ENCODE measurements at places on chromosomes 7 and 10.

GRCh38 chr10:44946205-44946604, 13.4 kb upstream of the RASSF4 start:
- peak; percentile 89 for DNase-seq

DNA sequence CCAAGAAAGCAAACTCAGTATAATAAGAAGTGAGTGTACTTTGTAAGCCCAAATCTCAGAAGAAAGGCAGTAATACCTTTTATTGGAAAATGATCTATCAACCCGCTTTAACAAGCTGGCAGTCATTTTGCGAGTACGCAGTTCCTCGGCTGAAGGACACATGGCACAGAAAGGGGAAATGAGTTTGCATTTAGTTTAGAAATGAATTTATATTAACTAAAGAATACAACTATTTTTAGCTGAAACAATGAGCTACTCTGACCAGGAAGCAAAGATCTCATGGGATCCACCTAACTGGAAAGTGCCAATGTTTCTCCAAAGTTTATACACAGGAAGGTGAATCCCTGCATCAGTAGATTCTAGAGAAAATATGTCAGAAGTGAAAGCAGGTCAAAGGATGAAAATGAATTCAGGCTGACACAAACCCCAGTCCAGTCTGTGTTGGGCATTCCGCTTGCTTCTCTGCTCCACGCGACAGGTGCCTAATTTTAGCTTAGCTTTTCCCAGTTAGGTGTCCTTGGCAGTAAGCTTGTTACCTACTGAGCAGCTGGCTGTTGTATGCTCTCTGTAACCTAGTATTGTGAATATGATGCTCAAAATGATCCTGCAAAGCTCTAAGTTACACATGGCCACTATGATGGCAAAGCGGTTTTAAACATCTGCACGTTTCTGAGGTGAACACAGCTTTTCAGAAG, 112.8 kb downstream of the LARP4B start:
- no peak for DNase-seq

DNA sequence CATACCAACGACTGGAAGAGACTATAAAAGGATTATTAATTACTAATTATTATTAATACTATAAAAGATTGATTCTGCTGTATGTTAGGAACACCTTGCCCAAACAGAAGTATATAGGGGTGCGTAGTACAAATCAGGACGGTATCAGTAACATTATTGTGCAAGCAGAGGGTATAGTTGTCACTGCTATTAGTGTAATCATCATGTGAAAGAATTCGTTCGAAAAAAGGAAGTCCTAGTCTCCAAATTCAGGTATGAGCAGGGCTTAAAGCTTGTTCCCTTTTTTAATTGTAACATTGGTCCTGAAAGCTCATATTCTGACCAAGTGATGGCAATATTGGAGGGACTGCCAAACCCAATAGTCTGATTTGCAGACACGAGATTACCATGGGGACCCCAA, 81.8 kb downstream of the THSD7A start:
- DNase-seq, result no peak

GRCh38 chr7:82886324-82886723, 276.4 kb downstream of the PCLO start:
- no peak for DNase-seq

DNA sequence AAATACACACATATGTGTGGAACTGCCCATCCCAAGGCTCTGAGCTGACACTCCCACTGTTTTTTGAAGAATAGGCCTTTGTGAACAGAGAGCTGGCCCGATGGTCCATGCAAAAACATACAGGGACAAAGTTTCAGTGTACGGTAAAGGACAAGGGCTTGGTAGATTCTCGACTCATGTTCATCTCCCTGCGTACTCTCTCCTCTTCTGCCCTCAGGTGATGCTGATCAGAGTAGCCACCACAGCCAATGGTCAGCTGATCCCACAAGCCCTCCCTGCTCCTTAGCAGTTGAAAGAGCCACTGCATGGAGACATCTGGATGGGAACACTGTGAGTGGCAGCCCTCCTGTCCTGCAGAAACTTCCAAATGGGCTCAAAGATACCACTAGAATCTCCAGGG, 23.1 kb upstream of the C10orf71 start:
- no peak for DNase-seq

DNA sequence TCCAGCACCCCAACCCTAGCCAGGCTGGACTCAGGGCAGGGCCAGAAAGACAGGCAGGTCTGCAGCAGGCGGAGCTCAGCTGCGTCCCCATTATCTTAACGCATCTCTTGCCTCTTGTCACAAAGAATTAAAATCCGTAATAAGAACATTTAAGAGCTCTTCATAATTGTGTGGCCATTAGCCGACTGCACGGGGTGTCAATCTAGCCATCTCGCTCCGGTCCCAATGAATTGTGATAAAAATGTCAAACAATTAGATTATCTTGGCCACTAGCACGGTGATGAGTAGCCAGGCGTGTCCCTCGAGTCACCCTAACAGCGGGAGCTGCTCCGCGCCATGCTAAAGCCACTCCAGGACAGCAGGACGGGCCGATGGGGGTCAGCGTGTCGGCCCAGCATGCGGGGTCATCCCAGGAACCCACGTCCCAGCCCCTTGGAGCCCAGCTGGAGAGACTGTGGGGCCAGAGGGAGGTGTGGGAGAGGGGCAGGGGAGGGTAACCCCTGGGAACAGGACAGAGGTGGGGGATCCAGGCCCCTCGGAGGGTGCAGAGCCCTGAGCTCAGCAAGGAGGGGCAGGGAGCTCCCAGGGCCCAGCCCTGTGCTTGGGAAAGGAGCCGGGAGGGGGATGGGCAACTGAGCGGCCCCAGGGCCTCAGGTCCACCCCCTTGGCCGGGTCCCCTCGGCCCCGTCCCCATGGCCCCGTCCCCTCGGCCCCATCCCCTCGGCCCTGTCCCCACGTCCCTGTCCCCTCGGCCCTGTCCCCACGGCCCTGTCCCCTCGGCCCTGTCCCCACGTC, 17.7 kb upstream of the NKX6-2 start:
- DNase-seq, result no peak

Measured in suppressor macrophage treated with lipopolysaccharide for 1 hour (primary cell).